ENCODE measurements at places on chromosomes 3 and 15.

GRCh38 chr15:93126599-93126998 is 37.6 kb upstream of the RGMA start:
- peak; percentile 80 for DNase-seq

GRCh38 chr15:90067953-90068606 is 34.2 kb downstream of the IDH2 start:
- no peak for DNase-seq

DNA sequence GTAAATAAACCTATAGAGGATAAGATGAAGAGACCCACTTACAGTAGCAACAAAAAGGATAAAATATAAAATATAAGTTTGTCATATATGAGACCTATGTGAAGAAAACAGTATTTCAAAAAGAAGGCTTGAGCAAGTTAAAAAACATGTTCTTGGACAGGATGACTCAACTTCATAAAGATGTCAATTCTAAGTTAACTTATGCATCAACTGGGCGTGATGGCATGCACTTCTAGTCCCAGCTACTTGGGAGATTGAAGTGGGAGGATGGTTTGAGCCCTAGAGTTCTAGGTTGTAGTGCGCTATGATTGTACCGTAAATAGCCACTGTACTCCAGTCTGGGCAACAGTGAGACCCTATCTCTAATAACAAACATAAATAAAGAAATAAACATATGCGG is 59.7 kb downstream of the PDCD6IP start:
- DNase-seq: no peak

- peak; percentile 66 for DNase-seq
Measured at GRCh38 chr3:14467814-14468620, 65.6 kb downstream of the SLC6A6 start.

DNA sequence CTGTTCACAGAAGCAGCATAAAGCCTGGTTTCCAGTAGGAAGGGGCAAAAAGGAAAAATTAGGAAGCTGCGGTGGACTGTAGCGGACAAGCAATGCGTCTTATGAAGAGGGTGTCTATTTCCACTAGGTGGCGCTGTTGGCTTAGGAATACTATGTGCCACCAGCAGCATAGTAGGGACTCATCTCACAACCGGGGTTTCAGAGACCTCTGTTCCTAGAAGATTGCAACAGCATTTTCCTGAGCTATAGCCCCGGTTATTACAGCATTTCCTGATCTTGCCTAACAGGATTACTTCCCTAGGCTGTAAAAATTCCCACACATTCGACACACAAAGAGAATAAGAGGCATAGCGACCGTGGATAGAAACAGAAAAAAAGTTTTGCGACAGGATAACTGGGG is 683.0 kb downstream of the TBL1XR1 start:
- DNase-seq: no peak

GRCh38 chr3:194081826-194082225 is 54.1 kb upstream of the HES1 start:
- DNase-seq: no peak

GRCh38 chr3:17070161-17070959 is 185.6 kb downstream of the PLCL2 start:
- DNase-seq: no peak

GRCh38 chr3:194854206-194854605 is 168.5 kb downstream of the FAM43A start:
- no peak for DNase-seq

DNA sequence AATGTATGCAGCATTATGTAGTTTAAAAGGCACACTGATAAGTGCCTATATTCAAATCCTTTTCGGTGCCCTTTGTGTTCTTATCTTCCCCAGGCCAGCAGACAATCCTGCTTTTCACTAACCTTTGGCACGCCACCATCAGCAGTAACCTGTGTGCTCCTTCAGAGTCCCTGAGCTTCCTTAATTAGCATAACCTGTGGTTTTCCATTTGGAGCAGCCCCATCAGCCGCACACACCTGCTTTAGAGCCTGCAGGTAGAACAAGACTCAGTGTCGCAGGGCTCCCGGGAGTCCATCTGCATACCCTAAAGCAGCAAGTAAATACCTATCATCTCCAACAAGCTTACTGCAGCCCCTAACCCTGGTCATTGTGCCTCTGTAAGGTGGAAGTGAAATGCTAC is 755.1 kb downstream of the ROBO2 start:
- DNase-seq: no peak

GRCh38 chr15:66580643-66581042 is 14.8 kb upstream of the LCTL start:
- DNase-seq: no peak

DNA sequence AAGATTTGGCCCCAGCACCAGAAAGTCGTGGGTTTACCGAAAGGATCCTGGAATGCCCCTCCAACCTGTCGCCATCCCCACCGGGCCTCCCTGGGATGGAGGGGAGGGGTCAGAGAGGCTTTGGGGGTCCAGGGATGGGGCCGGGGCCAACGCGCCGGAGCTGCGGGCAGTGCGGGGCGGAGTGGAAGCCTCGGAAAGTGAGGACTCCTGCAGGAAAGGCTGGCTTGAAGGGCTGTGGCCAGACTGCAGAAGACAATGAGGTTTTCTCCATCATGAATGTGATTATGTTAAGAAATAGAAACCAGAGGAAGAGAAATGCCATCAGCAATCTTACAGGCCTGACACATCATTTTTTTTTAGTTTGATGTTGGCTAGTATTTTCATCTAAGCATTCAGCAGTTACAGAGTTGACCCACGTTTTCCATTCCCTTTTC is 738 bp downstream of the YEATS2 start:
- DNase-seq: peak; percentile 62

- no peak for DNase-seq
Measured at GRCh38 chr15:96076350-96076749, 254.2 kb upstream of the NR2F2 start.

- DNase-seq: no peak
Measured at GRCh38 chr3:183494341-183494740, 61.2 kb downstream of the KLHL6 start.

DNA sequence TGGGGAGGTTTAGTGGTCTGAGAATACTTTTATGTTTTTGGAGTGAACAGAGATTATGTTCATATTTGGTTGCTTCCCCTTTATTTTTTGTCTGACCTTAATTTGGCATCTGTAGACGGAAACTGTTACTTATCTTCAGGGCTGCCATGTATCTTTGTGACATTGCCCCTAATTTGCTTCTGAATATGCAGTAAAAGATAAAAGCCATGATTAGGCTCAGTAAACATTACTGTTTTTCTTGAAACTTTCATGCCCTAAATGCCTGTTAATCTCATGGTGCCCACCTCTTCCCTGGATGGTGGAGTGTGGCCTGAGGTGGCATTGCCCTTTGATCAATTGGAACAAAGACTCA is 106.7 kb downstream of the C3orf70 start:
- DNase-seq: no peak

DNA sequence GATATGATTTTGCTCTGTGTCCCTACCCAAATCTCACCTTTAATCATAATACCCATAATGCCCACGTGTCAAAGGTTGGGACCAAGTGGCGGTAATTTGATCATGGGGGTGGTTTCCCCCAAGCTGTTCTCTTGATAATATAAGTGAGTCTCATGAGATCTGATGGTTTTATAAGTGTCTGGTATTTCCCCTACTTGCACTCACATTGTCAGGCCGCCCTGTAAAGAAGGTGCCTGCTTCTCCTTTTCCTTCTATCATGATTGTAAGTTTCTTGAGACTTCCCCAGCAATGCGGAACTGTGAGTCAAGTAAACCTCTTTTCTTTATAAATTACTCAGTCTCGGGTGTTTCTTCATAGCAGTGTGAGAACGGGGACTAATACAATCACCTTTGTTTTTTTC is 279.8 kb downstream of the ARPP21 start:
- DNase-seq: no peak

DNA sequence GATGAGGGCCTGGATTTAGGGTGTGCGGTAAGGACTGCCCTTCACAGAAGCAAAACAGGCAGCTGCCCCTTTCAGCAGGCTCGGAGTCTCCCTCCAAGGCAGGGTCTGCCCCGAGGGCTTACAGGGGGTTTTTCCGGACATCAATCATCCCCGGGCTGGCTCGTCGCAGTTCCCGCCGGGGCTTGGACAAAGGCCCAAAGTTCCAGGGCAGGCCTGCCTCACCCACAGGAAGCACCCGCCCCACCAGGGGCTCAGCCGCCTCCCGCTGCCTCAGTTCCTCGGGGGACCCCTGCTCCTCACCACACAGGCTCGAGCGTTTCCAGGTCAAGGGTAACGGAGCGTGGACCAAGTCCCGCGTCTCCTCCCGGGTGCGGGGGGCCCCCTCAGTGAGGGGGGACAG is 27.0 kb downstream of the KIF7 start:
- no peak for DNase-seq

- DNase-seq: no peak
Measured at GRCh38 chr3:46878781-46879436, 1.4 kb downstream of the PTH1R start.

GRCh38 chr3:175983379-175983778 is 1124.2 kb downstream of the NAALADL2 start:
- DNase-seq: no peak

- peak; percentile 77 for DNase-seq
Measured at GRCh38 chr15:95470997-95471689, 859.4 kb upstream of the NR2F2 start.

- DNase-seq: no peak
Measured at GRCh38 chr15:32959077-32959476, 235.4 kb downstream of the FMN1 start.
